ENCODE measurements at places on chromosomes 3 and 15.

DNA sequence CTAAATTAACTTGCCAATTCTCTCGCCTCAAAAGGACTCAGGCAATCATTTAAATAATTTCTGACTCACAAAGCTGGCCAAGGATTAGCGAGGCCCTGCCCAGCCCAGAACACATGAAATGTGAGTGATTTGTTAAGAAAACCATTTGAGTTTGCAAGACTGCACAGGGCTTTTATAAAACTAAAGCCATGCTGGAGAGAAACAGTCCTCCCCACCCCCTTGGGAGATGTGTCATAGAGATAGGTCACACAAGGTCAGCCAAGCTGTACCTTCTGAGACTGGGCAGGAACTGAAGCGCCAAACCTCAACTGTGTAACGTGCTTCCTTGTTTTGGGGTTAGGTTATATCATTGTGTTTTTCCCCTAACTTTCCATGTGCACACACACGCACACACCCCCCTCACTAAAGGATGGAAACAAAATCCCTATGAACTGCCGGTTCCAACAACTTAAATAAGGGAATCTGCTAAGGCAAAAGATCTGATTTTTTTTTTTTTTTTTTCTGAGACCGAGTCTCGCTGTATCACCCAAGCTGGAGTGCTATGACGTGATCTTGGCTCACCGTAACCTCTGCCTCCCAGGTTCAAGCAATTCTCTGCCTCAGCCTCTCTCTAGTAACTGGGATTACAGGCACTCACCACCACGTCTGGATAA, 8.1 kb downstream of the SPATA12 start:
- DNase-seq: no peak

- no peak for DNase-seq
Observed at GRCh38 chr15:67509918-67510317, 11.0 kb upstream of the C15orf61 start.

DNA sequence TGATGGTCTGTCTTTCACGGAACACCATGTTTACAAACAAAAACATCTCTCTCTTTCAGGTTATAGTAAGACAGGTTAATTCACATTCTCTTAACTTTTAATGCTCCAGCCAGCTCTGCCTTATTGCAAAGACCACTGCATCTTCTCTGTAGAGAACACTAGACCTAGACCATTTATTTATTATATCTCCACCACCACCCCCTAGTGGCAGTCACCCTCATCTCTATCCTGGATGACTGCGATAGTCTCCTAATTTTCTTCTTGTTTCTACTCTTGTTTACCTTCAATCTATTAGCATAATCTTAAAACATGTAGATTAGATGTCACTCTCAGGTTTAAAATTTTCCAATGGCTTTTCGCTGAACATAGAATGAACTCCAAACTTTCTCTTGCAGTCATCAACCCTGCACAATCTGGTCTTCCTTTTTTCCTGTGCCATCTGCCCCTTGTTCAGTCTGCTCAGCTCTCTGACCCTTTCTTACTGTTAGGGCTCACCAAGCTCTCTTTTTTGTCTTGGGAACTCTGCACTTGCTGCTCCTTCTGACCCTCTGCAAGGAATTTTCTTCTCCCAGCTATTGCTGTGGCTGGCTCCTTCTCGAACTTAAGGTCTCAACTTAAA, 155.6 kb downstream of the SQOR start:
- peak; percentile 33 for DNase-seq

DNA sequence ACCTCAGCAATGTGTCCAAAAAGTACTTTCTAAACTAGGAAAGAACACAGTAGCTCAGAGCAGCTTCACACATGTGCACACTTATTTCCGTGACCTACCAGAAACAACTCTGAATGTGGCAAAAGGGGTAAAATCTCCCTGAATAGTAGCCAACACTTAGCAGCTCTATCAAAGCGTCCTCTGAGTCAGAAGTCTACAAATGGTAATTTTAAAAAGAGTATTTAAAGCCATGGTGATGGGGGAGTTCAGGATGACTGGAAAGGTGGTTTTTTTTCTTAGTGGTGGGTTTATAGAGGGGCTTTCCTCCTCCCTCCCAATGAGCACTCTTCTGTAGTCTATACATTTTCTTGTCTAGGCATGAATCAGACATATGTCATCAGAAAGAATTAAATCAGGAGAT, 223.8 kb upstream of the PRICKLE2 start:
- DNase-seq: no peak

- no peak for DNase-seq
Observed at GRCh38 chr15:92071045-92071634, 217.6 kb downstream of the SLCO3A1 start.

- DNase-seq: no peak
Observed at GRCh38 chr3:52026041-52026440, 30.3 kb downstream of the DUSP7 start.

GRCh38 chr15:51621155-51621765, 1.3 kb downstream of the DMXL2 start:
- no peak for DNase-seq

- DNase-seq: no peak
Observed at GRCh38 chr3:132622148-132622547, 25.1 kb downstream of the ACKR4 start.

DNA sequence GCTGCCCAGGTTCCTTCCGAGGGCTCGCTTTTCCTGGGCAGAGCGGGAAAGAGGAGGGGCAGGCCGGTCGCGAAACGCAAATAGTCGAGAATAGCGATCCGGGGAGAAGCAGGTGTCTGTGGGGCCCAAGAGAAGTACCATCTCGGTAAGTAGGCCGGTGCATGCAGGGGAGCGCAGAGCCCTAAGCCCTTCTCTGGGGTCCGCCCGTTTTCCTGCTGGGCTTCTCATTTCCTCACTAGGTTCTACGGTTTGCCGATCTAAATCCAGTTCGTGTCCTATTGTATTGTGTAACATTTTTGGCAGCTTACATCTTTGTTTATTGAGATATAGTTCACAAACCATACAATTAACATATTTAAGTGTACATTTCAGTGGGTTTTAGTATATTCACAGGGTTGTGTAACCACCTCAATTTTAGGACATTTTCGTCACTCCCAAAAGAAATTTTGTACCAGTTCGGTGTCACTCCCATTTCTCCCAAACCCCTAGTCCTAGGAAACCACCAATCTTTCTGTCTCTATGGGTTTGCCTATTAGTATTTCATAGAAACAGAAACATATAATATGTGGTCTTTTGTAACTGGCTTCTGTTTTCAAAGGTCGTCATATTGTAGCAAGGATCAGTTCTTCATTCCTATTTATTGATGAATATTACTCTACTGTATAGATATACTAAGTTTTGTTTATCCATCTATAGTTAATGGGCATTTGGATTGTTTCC, 6.8 kb upstream of the TRIM69 start:
- DNase-seq: peak; percentile 23

- DNase-seq: no peak
Observed at GRCh38 chr3:64681827-64682226, 6.0 kb downstream of the ADAMTS9 start.

DNA sequence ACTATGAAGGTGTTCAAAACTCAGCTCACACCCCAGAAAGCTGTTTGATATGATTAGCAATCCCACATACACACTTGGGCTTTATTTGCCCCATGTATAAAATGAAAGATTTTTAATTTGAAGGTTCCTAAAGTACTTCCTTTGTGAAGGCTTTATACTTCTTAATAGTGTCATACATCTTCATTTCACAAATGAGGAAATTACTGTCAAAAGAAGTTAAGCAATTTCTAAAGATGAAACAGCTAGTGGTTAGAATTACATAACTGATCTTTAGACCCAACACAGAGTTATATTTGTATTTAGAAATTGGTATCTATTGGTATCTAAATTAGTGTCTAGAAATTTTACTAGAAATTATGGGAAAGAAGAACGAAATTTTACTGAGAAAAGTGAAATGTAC, 7.1 kb downstream of the CD200R1 start:
- DNase-seq: no peak

DNA sequence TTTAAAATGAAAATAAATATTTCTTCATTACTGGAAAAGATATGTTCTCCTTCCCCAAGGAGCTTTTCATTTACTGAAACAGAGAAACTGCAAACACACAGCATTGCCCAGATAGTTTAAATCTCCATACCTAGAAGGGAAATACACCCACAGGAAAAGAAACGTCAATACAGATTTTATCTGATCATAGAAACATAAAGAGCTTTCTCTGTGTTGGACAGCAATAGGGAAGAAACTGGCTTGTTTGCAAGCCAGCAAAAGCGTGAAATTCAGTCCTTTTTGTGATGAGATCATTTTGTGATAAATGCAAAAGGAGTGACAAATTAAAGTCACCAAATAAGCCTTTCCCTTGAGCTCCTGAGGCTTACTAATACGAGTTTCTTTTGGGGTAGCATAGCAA, 398.0 kb downstream of the TIGIT start:
- DNase-seq: no peak

DNA sequence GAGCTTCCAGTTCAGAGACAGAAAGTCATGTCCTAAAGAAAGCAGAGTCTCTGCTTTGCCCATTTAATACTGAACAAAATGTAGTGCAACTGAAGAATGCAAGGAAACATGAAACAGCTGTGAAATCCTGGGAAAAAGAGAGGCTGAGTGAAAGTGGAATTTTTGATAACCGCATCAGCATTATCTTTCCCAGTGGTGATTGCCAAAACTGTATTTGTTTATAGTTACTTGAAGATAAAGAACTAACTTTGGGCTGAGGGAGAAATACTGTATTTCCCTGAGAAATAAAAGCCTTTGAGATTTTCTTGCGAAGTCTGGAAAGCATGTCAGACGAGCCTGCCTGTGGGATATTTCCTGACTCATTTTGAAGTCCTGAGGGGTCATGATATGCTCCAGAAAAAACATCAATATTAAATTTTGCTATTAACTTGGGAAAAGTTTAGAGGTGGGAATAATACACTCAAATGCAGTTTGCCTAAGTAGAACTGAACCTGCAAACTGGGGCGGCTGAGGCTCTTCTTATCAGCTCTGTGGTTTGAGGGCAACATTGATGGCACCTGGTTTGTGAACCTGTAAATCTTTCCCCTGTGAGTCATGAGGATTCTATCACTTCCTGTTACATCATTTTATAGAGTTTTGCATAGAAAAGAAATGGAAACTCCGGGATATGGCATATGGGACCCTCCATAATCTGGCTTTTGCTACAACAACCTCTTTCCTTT, 855.3 kb downstream of the MCTP2 start:
- no peak for DNase-seq

DNA sequence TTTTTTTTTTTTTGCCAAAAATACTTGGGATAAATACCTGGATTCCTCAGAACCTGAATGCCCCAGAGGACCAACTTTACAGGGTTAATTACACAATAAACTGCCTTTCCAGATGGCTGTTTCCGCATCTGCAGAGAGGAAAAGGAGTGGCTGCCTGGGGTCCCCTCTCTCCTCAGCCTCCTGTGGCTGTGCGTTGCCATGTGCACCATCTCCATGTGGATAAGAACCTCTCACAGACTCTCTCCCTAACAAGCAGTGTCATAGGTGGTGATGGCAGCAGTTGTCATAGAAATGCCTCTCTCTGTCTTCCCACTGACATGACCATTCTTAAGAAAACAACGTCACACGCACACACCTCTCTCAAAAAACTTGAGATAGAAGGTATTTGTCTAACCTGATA, 179.4 kb downstream of the RPLP1 start:
- DNase-seq: no peak

DNA sequence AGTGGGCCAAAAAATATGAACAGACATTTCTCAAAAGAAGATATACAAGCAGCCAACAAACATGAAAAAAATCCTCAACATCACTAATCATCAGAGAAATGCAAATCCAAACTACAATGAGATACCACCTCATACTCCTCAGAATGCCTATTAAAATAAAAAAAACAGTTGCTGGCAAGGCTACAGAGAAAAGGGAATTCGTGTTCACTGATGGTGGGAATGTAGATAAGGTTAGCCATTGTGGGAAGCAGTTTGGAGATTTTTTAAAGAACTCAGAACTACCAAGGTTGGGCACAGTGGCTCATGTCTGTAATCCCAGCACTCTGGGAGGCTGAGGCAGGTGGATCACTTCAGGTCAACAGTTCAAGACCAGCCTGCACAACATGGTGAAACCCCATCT, 27.8 kb upstream of the C15orf40 start:
- DNase-seq: no peak

- no peak for DNase-seq
Observed at GRCh38 chr3:30970183-30970582, 75.7 kb upstream of the GADL1 start.

DNA sequence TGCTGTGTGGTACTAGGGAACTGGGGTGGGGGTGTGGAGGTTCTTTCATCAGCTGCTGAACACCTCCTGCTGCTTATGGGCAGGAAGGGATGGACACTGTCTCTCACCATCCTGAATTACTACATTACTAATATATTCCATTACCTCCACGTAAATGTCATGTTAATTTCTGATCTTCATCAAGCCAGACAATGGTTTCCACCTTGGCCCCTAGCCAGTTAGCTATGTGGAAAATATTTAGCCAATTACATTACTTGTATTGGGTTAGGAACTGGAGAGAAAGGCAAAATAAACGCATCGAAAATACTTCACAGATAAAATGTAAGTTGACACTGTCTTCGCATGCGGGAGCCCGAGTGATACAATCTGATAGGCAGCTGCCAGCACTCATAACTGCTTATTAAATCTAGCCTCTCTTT, 95.1 kb downstream of the FOXP1 start:
- no peak for DNase-seq

DNA sequence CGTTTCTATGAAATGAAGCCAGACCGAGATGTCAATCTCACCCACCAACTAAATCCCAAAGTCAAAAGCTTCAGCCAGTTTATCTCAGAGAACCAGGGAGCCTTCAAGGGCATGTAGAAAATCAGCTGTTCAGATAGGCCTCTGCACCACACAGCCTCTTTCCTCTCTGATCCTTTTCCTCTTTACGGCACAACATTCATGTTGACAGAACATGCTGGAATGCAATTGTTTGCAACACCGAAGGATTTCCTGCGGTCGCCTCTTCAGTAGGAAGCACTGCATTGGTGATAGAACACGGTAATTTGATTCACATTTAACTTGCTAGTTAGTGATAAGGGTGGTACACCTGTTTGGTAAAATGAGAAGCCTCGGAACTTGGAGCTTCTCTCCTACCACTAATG, 41.9 kb upstream of the TRA2B start:
- DNase-seq: no peak

- DNase-seq: peak; percentile 77
Observed at GRCh38 chr15:78909791-78910228, 35.0 kb downstream of the CTSH start.

- DNase-seq: no peak
Observed at GRCh38 chr3:183265834-183266417, 12.9 kb downstream of the B3GNT5 start.

Data from iPS-NIHi11 (cell line).